ENCODE measurements at places on chromosomes 13 and 19.

- no peak for DNase-seq
Observed at GRCh38 chr13:35092751-35093150, 150.7 kb downstream of the NBEA start.

DNA sequence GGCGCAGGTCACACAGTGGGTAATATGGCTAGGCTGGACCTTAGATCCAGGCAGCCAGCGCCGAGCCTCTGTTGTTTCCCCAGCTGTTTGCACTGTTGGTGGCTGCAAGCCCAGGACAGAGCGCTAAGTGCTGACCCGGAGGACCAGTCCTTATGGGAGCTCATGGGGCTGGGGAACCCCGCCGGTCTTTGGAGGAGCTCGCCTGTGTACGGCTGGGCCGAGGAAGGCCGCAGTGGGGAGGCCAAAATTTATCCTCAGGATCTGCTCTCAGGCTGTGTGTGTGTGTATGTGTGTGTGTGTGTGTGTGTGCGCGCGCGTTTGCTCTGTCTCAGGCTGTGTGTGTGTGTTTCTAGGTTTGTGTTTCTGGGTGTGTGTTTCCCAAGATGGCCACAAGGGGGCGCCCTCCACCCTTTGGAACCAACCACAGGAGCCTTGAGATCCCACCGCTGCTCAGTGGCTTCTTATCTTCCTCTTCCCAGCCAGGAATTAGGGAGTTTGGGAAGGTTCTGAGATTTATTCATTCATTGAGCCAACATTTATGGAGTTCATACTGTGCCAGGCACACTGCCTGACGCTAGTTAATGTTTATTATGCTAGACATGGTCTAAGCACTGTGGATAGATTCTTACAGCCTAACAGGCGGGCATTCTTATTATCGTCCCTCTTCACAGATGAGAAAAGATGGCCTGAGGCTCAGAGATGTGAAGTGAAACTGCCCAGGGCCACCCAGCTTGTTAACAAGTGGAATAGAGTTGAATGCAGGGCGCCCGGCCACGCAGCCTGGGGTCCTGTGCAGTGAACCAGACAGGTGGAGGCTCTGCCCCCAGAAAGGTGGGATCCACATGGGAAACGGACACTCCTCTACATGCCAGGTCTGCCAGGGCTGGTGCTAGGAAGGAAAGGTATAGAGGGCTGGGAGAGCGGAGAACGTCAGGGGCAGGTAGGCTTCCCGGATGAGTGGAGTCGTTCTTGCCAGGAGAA, 13.0 kb downstream of the PGLYRP1 start:
- no peak for DNase-seq

- no peak for DNase-seq
Observed at GRCh38 chr19:50377051-50377461, 799 bp downstream of the NR1H2 start.

DNA sequence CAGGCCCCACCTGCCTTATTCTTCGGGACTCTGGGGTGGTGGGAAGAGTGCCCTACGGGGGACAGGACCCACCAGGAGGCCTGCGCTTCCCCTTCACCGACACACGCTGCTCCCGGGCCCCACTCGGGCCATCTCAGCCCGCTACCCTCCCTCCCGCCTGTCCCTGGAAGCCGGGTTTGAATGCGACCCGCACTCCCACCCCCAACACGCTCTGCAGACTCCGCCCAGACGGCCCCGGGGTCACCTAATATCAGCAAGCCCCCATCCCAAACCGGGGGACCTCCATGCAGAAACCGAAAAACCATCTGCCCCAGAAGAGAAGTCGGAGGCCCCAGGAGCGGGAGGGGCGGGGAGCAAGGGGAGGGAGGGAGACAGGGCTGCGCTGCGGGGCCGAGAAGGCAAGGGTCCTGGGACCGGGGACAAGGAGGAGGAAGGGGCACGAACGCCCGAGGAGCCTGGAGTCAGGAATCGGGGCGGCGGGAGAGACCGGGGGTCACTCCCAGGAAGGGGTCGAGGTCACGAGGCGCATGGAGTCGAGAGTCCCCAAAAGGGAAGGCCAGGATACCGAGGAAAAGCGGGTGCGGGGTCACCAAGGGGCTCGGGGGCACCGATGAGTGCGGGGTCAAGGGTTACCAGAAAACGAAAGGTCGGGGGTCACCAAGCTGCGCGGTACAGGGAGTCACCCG, 766 bp downstream of the SBNO2 start:
- DNase-seq: no peak

DNA sequence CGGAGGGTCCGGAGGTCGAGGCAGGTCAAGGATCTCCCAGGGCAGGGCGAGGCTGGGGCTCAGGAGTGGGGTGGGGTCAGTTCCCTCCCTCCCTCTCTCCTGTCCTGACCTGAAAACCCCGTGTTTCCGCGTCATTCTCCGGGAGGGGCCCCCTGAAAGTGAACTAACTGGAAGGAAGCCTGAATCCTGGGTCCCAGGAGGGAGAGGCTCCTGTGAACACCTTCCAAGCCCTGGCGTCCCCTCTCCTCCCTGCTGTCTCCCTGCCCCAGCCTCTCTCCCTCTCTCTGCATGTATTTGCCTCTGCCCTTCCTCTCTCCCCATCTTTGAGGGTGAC, 741 bp upstream of the CADM4 start:
- DNase-seq: no peak

- no peak for DNase-seq
Observed at GRCh38 chr19:48415395-48415794, 21.9 kb downstream of the GRIN2D start.

DNA sequence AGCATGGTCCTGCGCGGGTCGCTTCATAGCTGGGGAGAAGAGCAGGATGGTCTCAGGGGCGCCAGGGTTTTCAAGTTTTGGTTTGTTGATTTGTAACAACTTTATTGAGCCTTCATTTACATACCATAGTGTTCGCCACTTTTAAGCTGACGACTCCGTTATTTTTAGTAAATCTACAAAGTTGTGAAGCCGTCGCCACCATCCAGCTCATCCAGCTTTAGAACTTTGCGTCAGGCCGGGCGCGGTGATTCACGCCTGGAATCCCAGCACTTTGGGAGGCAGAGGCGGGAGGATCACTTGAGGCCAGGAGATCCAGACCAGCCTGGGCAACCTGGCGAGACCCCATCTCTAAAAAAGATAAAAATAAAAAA, 404 bp downstream of the C19orf44 start:
- no peak for DNase-seq

GRCh38 chr19:54517483-54517882, 14.9 kb downstream of the LAIR2 start:
- no peak for DNase-seq

GRCh38 chr19:46254776-46255175, 25.2 kb downstream of the IGFL1 start:
- DNase-seq: no peak

GRCh38 chr13:35768551-35768950, 292.1 kb upstream of the MAB21L1 start:
- DNase-seq: no peak

DNA sequence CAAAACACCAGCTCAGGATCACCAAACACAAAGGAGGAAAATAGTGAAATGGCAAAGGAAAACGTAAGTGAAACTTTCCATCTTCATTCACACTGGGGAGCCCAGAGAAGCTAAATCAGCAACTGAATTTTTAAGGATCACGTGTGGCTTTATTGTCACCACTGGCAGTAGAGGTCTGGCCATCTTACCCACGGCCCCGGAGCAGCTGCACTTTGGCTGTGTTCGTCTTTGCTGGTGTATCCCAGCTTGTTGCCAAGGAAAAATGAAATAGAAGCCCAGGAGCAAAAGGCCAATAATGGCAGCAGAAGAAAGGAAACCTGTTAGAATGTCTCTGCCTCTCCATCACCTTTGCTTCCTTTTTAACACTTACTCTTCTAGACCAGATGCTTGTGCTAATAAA, 274.7 kb downstream of the FOXO1 start:
- no peak for DNase-seq

DNA sequence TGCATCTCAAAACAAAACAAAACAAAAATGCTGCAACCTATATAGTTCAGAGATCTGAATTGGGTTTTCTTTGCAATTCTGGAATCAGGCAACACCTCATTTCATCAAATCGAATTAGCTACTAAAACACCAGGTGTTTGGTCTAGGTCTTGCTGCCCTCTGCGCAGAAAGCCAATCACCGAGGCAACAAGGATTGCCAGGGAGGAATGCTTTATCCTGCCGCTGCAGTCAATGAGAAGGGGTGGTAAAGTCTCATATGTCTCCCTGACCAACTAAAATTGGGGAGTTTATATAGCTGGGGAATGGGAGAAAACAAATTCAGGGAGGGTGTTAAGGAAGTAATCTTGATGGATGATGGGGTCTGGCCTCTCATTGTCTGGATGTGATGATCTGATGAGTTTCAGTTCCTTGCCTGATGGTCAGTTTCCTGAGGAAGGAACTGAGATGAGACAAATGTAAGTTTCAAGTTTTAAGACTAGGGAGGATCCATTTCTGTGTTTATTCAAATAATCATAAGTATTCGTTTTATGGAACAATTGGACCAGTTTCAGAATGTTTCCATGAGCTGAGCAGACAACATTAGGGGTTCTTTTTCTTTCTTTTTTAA, 5.0 kb upstream of the YJU2 start:
- DNase-seq: no peak

- no peak for DNase-seq
Observed at GRCh38 chr13:74773248-74773647, 639.0 kb upstream of the KLF12 start.

DNA sequence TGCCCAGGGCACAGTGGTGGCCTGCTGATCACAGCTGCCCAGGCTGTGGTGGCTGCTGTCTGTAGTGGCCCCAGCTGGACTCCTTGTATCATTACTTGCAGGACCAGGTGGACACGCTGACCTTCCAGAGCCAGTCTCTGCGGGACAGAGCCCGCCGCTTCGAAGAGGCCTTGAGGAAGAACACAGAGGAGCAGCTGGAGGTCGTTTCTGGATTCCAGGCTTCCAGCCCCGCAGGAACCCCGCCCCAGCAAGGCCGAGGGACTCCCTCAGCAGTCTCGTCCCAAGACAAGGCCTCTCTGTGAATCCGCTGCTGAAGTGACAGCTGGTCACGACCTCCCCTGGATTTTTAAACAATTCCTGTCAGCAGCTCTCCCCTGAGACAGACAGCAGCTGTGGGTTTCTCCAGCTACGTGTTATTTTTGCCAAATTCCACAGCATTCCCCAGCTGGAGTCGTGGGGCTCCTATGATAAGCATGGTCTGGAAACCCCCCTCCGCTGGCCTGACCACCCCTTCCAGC, 98.3 kb downstream of the SLC7A1 start:
- no peak for DNase-seq

GRCh38 chr13:46172531-46172991, 9.4 kb downstream of the LCP1 start:
- DNase-seq: no peak

DNA sequence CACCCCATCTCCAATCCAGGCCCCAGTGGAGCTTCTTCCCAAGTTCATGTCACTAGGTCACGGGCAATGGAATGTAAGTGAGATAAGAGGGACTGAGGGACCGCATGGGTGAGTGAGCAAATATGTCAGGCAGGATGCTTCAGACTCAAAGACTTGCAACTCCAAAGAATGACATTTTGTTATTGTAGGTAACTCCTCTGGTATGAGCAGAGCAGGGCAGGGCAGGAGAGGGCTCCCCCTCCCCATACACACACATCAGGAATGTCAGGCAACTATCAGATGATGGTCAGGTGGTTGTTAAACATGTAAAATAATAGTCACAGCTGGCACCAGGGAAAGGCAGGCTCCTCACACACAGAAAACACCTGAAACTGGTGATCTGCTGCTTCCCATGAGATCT, 10.6 kb downstream of the ERVV-2 start:
- DNase-seq: no peak

- DNase-seq: no peak
Observed at GRCh38 chr13:94914895-94915294, 202.6 kb upstream of the SOX21 start.

- no peak for DNase-seq
Observed at GRCh38 chr19:15296353-15296752, 36.0 kb downstream of the BRD4 start.

DNA sequence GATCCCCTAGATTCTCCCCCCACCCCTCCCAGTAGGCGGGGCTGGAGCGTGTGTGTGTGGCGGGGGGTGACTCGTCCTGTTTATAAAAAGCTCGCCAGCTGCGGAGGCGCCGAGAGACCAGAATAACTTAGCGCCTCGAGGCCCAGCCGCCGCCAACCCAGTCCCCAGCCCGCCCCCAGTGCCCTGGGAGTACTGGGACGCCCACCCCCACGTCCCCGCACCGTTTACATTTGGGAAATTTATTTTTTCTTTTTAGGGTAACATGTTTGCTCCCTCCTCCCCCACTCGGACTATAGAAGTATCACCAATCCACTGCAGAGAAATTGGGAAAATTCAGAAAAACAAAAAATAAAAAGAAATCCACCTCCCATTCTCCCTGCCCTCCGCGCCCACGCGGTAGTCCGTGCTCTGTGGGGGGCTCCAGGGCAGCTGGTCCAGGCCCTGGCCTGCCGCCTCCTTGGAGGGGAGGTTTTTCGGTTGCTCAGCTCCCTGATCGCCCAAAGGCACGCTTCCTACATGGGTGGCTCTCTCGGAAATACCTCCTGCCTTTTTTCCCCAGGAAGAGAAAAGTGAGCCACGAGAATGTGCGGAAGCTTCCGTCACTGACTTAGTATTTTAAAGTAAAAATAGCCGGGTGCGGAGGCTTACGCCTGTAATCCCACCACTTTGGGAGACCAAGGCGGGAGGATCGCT, 1.5 kb upstream of the RAB3A start:
- no peak for DNase-seq

- no peak for DNase-seq
Observed at GRCh38 chr13:49760558-49760957, 31.9 kb downstream of the KPNA3 start.

DNA sequence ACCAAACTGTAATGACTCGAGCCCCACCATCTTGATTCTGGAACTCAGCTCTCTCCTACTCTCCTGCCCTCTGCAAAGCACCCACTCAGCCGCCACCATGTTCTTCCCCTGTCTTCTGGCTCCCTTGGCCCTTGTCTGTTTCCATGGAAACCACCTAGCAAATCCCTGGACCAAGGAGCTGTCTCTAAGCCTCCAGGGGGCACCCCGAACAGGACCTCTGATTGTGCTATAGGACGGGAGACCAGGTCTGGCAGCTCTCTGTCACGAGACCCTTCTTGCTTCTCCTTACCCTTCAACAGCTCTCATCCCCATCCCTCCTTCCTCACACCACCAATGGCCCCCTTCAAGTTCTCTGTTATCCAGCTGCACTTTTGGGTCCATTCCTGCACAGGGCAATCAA, 277.7 kb upstream of the ZNF507 start:
- no peak for DNase-seq

DNA sequence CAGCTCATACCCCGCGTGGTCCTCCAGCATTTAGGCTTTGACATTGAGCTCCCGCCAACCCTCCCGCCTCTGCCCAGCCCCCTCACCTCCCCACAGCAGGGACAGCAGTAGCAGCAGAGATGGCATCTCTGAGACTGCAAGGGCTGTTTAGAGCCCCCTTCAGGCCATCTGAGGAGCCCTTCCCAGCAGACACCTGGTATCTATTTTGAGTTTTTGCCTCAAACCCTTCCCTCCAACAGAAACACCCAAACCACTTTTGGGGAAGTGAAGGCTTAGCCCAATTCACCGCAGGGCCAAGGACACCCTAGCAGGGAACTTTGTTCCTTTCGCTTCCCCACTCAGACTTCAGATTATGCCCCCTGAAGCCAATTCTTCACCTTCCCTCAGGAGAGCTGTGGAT, 6.3 kb upstream of the ZNF175 start:
- DNase-seq: no peak

GRCh38 chr19:4866595-4867424, 657 bp downstream of the PLIN3 start:
- DNase-seq: no peak

GRCh38 chr13:104310861-104311260, 1244.6 kb upstream of the SLC10A2 start:
- no peak for DNase-seq
